ENCODE measurements at places on chromosomes 5 and 9.

- DNase-seq: no peak
Measured at GRCh38 chr9:14722391-14723035, at the start of gene CER1. Gene CER1, minus strand, starts transcription at chr9:14722733. Its CDS starts 61 bp downstream, at chr9:14722672.

DNA sequence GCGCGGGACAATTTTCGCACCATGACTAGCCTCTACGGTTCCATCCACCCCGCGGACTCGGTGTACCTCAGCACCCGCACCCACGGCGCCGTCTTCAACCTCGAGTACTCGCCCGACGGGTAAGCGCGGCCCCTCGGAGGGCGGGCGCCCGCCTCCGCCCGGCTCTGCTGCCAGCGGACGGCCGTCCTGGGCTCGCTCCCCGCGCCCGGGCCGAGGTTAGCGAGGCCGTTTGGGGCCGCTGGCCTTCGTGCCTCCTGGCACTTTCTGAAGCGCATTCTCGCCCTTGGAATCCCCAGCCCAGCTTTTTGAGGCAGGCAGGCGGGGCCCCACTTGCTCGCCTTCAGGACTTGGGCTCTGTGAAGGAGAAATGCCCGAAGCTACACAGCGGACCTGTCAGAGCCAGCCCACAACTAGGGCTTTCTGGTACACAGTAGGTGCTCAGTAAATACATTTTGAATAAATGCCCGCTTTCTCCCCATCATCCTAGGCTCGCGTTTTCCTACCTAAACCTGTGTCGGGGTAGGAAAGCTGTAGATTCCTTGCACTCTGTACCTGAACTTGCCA lies 772 bp downstream of the DCAF10 start:
- peak; percentile 24 for DNase-seq

- no peak for DNase-seq
Measured at GRCh38 chr5:107781451-107781850, 110.7 kb upstream of the EFNA5 start.

GRCh38 chr5:2200261-2200950 lies 317.7 kb upstream of the IRX4 start:
- DNase-seq: no peak

- no peak for DNase-seq
Measured at GRCh38 chr9:68951879-68952659, 61.8 kb downstream of the PRKACG start.

DNA sequence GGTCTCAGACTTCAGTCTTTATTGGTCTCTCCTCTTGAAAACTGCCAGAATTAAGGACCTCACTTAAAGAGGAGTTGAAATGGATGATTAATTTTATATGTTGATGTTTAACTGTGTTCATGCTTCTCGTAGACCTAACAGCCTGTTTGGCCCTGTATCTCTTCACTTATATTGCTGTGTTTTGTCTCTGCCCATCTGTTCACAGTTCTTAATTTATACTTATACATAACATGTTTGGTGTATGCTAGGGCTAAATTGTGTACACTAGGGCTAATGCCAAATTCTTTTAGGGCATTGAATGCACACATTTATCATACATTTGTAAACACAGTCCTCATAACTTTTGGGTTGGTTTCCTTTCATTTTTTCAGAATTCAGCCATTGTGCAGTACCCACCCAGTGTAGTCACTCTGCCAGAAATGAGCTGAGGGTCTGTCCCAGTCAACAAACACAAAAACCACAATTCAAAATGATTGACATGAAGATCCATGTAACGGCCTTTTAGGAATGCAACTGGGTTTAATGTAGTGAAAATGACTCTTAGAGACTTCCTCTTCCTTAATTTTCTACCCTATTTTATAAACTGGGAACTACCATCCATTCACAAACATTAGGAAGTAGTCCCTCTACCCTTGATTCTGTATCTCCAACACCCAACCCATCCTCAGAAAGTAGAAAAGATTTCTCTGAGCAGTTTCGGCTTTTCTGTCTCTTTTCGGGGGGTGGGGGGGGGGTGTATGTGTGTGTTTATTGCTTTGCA lies 668.8 kb upstream of the KLF4 start:
- DNase-seq: no peak

GRCh38 chr5:69024241-69024651 lies 69.6 kb upstream of the SLC30A5 start:
- peak; percentile 50 for DNase-seq

- DNase-seq: no peak
Measured at GRCh38 chr9:20557890-20558565, 64.3 kb downstream of the MLLT3 start.

DNA sequence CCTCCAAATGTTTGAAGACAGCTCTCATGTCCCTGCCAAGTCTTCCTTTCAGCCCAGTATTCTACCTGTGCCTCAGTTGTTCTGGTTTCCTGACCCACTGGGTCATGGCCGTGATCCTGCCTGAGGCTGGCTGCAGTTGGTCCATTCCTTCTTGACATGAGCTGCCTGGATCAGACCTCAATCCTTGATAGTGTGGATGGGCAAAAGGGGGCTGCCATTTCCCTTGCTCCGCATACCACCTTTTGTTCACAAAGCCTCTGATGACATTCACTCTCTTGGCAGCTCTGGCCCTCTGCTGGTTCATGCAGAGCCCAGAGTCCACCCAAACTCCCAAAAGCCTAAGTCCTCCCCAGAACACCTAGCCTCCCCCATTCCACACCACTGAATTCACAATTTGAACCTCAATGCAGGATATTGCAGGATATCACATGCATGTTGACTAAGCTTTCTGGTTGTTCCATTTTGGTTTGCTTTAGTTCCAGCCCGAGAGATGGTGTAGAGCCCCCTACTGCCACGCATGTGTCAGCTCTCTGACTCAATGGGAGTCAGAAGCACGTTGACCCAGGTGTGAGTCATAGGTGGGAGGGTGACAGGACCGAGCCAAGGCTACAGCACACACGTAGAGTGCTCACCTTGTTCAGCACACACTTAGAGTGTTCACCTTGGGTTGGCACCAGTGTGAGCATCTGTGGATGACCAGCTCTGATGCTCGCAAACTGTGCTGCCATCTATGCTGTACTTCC lies 137.2 kb downstream of the MTX3 start:
- peak; percentile 14 for DNase-seq

GRCh38 chr5:29042152-29042551 lies 2003.8 kb upstream of the CDH9 start:
- DNase-seq: no peak

DNA sequence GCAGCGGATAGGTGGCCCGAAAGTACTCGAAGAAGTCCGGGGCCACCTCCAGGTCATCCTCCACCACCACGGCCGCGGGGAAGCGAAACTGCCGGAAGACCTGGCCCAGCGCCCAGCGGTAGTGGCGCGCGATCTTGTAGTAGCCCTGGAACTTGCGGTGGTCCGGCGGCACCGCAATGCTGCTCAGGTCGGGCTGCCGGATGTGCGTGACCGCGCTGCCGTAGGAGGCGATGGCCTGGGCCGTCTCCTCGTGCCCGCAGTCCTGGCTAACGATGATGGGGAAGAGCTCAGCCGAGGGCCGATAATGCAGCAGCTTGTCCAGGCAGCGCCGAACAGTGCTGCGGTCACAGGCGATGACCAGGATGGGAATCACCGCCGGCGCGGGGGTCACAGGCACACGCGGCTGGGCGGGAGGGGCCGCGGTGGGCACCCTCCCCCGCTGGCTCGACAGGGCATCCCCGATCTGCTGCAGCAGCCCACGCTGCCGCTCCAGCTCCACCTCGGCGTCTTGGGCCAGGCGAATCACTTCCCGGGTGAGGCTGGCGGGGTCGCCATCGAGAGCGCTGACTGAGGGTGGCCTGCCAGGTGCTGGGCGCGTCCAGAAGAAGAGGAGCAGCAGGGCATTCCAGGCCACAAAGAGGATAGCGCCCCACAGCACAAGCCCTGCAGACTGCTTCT lies 10.2 kb downstream of the MGAT1 start:
- DNase-seq: no peak

- no peak for DNase-seq
Measured at GRCh38 chr9:75487856-75488718, 399.8 kb downstream of the OSTF1 start.

GRCh38 chr9:19416143-19416542 lies 7.3 kb downstream of the ACER2 start:
- DNase-seq: no peak

GRCh38 chr5:56329652-56330051 lies 96.5 kb upstream of the ANKRD55 start:
- DNase-seq: no peak

GRCh38 chr5:95631991-95632675 lies 12.2 kb downstream of the GPR150 start:
- DNase-seq: no peak

DNA sequence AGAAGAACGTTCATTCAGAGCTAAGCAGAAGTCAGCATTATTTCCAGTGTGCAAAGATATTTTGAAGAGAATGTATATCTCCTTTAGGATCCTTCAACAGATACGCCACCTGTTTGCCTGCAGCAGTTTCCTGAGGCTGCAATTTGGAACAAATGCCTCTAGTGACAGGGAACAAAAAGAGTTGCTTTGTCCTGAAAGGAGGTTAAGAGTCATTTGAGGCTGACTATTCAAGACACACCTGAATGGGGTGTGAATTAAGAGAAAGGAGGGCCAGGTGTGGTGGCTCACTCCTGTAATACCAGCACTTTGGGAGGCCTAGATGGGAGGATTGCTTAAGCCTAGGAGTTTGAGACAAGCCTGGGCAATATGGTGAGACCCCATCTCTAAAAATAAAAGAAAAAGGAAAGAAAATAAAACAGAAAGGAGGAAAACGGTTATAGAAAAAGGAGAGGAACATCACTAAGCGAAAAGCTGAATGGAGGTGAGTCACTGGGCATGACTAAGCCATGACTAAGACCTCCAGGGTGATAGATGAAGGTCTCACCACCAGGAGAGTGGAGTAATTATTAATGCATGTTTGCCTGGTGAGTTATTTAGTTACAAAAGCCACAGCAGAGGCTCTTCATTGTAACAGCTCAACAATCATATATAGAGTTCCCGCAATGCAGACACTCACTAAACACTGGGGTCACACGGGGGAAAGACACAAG lies 255.2 kb upstream of the TNC start:
- peak; percentile 96 for DNase-seq

DNA sequence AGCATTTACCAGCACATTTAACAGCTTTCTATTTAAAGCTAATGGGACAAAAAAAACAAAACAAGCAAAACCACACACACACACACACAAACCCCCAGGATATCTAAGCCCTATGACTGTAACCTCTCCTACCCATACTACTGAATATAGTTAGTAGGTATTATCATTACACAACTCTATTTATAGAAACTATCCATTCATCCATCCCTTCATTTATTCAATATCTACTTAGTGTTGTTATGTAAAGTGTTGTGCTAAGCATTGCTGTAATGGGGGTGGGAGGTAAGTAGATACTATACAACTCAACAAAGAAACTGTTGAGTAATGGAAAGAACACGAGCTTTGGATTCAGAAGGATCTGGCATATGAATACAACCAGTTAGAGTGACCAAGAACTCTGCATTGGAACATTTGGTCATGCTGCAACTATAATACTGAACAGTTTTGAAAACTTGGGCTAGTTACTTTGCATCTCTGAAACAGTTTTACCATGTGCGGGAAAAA lies 82.3 kb upstream of the ZNF608 start:
- DNase-seq: no peak

DNA sequence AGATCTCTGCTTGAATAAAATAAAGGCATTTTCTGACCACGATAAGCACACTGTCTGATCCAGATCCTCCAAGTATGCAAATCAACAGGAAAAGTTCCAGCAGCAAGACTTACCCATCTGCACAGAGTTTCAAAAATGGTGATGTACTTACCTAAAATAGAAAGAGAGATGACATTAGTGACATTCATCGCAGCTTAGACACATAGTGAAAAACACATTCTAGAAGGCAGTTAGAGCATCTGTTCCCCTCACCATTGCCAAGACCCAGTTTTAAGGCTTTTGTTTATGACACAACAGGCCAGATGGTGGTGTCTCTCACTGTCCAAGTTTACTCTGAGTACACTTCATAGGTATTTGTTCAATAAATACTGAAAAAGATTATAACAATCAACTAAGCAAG lies 207.7 kb downstream of the PDE4D start:
- DNase-seq: no peak

DNA sequence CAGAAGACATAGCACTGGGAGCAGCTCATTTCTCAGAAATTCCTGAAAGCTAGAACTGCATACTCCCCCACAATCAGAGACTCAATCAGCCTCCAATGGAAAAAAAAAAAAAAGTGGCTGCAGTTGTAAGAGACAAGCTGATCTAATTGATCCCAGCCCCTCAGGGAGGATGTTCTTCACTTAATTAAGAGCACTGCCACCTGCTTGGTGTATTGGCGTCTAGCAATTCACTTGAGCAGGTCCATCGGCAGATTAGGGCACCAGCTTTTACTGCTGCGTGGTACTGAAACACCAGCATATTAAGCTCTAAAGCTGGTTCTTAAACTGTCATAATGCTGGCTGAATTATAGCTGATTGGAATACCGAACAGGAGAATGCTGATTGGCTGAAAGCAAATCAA lies 1890.1 kb upstream of the WWC1 start:
- DNase-seq: no peak

- DNase-seq: no peak
Measured at GRCh38 chr9:16744394-16744793, 126.1 kb downstream of the BNC2 start.

GRCh38 chr9:134406366-134407120 lies 80.3 kb downstream of the RXRA start:
- no peak for DNase-seq

DNA sequence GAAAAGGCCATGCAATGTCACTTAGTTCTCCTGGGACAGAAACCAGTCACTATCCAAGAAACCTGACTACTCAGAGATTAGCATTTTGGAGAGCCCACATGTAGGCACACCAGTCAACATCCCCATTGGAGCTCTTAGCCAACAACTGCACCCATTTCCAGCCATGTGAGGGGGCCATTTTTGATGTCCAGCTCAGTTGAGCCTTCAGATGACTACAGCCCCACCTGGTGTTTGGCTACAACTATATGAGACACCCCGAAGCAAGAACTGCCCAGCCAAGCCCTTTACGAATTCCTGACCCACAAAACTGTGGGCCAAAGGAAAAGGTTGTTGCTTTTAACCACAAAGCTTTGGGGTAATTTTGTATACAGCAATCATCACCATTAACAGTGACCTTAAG lies 300.1 kb downstream of the ASTN2 start:
- no peak for DNase-seq

DNA sequence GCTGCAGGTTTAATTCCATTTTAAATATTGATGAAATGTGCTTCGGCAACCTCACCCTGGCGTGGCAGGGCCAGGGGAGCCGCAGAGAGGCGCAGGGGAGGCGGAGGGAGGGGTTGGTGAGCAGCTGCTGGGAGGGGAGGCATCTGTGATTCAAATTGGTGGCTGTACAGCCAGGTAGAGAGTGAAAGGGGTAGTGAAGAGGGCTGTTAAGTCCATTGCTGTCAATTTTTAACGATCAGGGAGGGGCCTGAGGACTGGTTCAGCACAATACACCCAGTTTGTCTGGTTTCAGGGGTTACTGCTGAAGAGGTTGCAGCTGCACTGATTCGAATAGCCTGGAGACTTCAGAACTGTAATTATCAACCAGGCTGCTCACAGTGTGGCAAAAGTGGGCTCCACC lies 31.3 kb downstream of the LHX6 start:
- no peak for DNase-seq
